ENCODE measurements at places on chromosomes 16 and 17.

DNA sequence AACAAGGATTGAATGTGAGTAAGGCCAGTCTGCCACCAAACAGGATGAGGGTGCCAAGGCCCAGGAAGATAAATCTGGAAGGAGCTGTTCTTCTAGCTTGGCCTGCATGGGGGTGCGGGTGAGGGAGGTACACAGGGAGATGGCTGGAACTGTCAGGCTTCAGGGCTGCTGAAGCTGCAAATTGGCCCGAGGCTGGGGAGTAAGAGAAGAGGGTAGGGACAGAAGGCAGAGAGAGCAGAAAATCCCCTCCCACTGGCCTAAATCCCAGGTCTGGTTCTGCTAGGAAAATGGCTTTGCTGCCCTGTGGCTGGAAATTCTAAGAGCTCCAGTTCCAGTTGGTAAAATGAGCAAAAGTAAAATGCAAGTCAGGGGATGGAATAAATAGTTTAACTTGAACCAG, 87.9 kb downstream of the CCDC182 start:
- DNase-seq, result no peak

DNA sequence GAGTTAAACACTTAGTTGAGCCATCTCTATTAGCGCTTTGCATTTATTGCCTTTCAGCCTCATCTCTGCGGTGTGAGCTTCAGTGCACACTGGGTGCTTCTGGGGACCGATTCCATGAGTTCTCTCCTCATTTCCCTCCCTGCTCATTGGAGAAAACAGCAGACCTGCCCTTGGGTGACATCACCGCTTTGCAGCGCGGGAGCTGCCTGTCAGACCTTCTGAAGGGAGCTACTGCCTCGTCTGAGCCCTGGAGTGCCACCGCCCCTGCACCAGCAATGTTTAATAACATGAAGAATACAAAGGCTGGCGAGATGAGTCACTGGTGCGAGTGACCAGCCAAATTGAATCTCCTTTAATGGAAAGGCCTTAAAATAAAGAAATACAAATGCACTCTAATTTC, 30.2 kb upstream of the CPPED1 start:
- no peak for DNase-seq

DNA sequence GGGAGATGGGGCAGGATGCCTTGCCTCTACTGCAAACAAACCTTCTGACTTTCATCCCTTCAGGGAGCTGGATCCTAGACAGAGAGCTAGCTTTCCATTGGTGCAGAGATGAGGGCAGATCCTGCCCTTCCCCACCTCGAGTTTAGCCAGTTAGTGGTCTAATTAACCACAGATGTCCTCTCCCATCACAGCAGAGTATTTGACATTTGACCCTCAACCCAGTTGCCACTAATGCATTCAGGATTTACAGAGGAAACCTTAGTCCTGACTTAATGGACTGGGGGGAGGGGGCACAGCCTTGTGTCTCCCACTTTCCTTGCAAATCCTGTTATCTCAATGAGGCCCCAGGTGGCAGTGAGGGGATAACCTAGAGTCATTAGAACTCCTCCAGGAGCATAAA, 10.2 kb downstream of the PIP4K2B start:
- peak; percentile 79 for DNase-seq

DNA sequence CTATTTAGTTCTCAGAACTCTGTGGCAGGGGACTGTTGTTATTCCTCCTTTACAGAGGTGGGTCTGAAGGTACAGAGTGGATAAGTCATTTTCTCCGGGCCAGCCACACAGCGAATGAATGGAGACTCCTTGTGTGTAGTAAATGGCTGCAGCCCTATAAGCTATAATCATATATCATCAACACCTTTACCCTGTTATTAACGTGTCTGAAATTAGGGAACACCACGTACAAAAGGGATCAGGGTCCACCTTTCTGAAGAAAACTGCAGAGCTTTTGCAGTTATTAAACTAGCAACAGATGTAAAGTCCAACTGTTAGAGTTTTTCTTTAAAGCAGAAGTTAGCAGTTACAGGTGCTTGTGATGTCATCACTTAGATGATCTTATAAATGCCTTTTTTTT, 696.7 kb downstream of the MAF start:
- DNase-seq, result no peak

DNA sequence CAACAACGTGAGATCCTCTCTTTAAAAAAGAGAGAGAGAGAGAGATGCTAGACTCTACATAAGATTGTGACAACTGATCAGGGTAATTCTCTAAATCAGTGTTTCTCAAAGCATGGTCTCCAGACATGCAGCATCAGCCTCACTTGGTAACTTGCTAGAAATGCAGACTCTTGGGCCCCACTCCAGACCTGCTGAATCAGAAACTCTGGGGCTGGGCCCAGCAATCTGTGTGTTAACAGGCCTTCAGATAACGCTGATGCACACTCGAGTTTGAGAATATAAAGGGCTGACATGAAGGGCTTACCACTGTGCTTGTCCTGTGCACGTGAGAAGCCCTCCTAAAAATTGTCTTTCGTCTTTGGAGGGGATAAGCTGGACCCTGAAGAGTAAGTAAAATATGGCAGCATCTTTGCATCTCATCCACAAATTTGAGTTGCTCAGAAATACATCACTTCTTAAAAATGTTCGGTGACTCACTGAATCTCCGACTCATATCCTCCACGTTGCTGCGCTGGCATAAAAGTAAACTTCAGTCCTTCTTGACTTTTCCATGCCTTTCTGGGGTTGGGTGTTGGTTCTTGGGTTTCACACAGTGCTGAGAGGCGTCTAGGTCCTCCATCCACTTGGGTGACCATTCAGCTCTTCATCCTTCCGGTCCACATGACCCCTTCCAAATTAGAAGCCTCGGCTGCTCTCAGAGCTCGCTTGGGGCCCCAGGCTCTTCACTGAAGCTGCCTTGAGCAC, 26.1 kb upstream of the KDM8 start:
- DNase-seq, result peak; percentile 89

DNA sequence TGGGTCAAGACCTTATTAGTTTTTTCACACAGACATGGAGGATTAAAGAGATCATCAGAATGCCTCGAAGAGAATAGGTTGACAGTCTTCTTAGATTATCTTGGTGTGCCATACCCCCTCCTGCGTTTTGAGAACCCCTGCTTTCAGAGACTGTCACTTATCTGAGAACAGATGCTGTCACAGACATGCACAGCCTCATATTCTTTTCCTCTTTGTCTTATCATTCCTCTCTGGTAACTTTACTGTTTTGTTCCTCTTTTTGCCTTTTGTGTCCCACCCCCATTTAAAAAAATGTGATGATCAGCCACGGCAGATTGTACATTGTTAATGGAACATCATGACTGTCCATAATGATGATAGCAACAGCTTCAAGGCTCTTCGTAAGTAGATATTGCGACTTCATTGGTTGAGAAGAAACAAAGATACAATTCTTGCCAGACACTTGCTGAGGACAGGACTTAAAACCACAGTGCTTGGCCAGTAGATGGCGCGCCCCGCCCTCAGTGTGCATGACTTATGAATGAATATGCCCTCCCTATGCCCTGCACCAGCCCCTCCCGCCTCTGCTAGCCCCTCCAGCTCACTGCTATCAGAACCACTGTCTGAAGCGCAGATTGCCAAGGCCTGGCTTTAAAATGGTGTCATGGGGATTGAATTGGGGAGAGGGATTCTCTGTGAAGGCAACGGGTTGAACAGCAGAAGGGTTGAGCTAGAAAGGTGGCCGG, 2.6 kb upstream of the PITPNC1 start:
- DNase-seq, result peak; percentile 85

GRCh38 chr17:78168903-78169793, 767 bp downstream of the SYNGR2 start:
- DNase-seq, result no peak

DNA sequence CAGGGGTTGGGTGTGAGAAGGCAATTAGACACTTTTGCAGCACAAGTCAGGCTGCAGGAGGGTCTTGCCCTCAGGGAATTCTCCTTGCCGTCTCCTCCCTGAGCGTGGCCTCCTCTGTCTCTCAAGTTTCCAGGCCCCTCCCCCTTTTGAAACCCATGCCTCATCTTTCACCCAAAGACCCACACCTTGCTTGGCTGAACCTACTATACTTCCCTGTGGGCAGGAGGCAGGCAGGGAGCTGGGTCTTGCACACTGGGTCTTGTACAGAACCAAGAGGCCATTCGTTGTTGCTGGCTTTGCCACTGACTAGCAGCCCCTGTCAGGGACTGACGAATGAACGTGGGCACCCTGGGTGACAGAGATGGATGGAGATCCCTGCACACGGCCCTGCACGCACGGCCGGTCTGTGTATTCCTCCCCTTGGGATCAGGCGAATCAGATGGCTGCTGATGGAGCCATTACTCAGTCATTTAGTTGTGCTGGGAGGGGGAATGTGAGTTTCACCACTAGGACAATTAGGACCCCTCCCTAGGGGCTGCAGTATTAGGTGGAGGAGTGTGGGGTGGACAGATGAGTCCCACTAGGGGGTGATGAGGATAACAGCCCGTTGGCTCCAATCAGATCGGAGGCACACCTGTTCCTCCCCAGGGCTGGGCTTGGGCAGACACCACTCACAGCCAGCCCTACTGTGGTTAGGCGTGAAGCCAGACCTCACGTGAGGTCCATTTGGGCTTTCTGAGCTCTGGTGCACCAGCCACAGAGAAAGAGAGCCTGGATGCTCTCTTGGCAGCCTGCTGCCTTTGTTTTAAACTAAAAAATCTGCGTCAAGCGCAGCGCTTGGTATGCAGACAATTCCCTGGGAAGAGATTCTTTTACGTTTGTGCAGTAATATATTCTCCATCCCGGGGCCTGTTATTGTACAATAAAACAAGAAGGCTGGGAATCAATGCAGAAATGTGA, 167.7 kb upstream of the WSCD1 start:
- no peak for DNase-seq

DNA sequence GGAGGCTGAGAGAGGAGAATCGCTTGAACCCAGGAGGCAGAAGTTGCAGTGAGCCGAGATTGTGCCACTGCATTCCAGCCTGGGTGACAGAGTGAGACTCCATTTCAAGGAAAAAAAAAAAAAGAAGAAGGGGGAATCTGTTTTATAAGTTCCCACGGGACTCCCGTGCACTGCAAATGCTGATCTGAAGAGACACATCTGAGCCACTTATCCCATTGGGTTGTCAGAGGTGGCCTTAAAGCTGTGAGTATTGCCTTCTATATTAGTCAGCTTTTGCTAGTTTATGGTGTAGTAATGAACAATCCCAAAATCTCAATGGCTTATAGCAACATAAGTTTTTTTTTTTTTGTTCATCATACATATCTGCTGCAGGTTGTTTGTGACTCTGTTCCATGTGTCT, 82.8 kb downstream of the MRM1 start:
- DNase-seq, result no peak

DNA sequence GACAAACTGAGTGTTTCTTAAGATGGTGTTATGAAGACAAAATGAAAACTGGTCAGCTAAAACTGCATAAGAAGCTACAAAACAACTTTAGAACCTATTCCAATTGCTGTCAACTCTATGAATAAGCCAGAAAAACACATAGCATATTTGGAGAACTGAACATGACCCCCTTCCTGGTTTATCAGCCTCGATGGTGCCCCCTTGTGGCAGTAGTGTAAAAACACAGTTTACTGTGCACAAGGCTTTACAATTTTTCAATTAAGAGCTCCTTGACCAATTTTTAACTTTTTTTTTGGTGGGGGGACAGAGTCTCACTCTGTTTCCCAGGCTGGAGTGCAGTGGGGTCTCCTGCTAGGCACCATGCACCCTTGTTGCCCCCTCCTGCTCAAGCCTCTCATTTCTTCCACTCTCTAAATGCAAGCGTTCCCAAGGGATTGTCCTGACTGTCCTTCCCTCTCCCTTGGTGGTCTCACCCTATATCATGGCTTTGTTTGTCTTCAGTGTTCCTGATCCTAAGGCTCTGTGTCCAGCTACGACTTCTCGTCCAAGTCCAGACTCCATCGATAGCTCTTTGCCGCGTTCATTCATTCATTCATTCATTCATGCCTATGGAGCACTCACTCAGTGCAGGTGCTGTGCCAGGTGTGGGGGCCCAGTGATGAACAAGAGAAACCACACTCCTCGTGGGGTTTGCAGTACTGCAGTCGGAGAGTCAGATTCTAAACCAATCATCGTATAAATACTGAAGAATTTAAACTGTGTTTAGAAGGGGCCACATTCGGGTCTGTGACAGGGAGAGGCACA, 7.5 kb downstream of the EIF1 start:
- DNase-seq, result peak; percentile 85
